ENCODE measurements at places on chromosomes 6 and 20.

- no peak for DNase-seq
Measured at GRCh38 chr6:68572525-68572924, 62.6 kb upstream of the ADGRB3 start.

DNA sequence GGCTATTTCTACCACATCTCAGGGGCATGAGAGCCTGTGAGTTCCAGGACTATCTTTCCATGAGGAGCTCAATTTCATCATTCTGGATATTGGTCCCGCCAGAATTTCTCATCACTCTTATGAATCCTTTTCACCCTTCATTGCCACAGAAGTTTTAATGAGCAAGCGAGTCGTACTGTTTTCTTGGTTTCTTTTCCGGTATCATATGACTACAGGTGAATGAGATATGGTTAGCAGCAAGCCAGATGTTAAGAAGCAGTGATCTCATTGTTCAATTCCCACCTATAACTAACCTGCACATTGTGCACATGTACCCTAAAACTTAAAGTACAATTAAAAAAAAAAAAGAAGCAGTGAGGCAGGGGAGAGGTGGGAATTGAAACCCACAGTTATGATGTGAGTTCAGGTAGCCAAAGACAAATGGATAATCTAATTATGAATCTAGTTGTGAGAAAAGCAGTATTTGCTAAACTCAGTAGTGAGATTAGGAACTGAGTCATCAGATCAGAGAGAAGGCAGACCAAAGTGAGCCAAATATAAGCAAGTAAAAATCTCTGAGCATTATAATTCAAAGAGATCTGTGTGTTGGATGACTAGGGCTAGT lies 78.0 kb upstream of the ELOVL5 start:
- DNase-seq: no peak

- DNase-seq: no peak
Measured at GRCh38 chr6:80553071-80553740, 446.7 kb downstream of the BCKDHB start.

DNA sequence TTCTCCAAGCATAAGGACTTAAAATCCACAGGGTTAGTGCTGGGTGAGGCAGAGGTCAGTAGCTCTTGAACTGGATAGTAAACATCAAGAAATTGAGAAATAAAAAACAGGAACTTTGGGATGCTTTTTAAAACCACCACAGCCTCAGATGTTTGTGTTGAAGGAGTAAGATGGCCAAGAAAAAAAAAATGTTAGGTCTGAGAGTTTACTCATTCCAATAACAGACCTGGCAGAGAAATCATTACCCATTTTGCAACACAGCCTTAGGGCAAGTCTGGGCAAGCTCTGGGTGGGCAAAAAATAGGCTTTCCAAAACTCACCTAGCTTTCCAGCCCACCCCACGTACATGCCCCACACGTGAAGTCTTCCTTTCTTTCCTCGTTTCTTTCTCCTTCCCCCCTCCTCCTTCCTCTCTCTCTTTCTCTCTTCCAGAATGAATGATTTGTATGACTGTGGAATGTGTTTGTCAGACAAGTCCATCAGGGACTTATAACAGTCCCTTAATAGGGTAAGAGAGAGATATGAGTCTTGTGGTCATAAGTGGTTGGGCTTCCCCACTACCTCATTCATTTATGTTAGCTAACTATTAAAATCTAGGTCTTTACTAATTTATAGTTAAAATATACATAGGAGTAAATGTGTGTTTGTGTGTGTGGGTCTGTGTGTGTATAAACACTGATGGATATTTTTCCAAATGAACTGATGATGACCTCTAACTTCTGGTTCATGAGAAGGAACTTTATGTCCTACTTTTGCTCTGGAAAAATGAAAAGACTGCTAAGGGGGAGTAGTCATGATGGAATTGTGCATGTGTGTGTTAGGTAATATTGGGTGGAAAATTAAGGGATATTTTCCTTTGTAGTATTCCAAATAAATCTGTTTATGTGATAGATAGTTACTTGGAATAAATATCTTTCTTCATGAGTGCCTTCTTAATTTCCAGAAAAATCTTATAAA lies 18.0 kb upstream of the DSE start:
- DNase-seq: no peak

DNA sequence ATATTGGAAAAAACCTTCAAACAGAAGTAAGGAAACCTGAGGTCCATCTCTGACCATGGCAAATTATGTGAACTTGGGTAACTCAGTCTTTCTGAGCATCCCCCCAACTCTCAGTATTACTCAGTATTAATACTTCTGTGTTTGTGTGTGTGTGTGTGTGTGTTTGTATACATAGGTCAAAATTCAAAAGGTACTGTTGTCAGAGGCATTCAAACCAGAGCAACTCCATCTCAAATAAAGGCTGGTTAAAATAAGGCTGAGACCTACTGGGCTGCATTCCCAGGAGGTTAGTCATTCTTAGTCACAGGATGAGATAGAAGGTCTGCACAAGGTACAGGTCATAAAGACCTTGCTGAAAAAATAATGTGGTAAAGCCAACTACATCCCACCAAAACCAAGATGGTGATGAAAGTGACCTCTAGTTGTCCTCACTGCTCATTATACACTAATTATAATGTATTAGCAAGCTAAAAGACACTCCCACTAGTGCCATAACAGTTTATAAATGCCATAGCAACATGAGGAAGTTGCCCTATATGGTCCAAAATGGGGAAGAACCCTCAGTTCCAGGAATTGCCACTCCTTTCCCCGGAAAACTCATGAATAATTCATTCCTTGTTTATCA lies 33.3 kb upstream of the SLC22A16 start:
- no peak for DNase-seq

- DNase-seq: no peak
Measured at GRCh38 chr6:8375916-8376315, 59.4 kb downstream of the SLC35B3 start.

- DNase-seq: no peak
Measured at GRCh38 chr20:56440346-56441007, 27.9 kb upstream of the RTF2 start.

GRCh38 chr6:169051371-169051770 lies 202.3 kb downstream of the THBS2 start:
- DNase-seq: no peak

DNA sequence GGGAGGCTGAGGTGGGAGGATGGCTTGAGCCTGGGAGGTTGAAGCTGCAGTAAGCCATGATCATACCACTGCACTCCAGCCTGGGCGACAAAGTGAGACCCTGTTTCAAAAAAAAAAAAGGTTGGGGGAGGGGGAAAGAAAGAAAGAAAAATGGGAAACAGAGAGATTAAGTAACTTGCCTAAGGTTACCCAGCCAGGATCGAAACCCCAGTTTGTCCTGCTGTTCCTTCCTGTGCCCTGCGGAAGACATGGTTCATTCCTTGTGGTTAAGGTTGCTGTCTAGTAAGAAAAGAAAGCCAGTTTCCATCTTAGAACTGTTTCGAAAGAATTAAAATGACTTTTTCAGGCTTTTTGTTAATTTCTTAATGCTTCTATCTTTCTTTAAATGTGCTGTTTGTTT lies 29.8 kb downstream of the C6orf89 start:
- no peak for DNase-seq

GRCh38 chr6:8080362-8081151 lies 16.4 kb upstream of the BLOC1S5 start:
- no peak for DNase-seq

DNA sequence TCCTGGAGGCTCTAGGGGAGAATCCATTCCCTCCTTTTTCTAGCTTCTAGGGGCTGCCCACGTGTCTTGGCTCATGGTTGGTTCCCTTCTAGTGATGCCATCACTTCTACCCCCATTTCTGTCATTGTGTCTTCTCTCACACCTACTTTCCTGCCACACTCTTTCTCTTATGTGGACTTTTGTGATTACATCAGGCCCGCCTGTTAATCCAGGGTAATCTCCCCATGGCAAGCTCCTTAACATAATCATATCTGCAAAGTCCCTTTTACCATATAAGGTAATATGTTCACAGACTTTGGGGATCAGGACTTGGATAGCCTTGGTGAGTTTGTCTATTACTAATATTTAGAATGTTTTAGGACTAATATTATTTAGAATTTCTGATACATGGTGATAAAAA lies 111.9 kb downstream of the DNAH8 start:
- DNase-seq: no peak

GRCh38 chr6:101747716-101748115 lies 354.2 kb downstream of the GRIK2 start:
- no peak for DNase-seq

- DNase-seq: no peak
Measured at GRCh38 chr20:43901296-43901695, 13.4 kb upstream of the TOX2 start.

GRCh38 chr6:31736021-31736767 lies at the start of gene CLIC1:
Gene CLIC1, minus strand, starts transcription at chr6:31736530. Its CDS starts 230 bp downstream, at chr6:31736300.
- DNase-seq: peak; percentile 71

DNA sequence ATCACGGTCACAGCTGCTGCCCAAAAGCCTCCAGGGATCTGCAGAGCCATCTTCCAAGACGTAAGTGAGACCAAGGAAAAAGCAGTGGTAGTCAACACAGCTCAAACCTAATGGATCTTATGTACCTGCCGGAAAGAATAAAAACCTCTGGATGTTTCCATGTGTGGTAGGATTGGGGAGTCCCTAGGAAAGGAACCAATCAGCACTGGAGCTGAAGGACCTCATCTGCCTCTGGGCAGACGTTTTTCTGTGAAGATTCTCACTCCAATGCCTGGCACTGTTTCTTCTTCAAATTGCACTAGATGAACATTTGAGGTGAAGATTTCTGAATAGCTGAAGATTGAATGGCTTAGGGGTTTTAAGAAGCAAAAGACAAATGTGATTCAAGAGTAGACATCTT lies at the start of gene HLA-DQB2:
Gene HLA-DQB2 (minus strand): TSS at position 112 of the 400 bp plus-strand sequence. CDS start 62 bp downstream, at position 50.
- DNase-seq: no peak

DNA sequence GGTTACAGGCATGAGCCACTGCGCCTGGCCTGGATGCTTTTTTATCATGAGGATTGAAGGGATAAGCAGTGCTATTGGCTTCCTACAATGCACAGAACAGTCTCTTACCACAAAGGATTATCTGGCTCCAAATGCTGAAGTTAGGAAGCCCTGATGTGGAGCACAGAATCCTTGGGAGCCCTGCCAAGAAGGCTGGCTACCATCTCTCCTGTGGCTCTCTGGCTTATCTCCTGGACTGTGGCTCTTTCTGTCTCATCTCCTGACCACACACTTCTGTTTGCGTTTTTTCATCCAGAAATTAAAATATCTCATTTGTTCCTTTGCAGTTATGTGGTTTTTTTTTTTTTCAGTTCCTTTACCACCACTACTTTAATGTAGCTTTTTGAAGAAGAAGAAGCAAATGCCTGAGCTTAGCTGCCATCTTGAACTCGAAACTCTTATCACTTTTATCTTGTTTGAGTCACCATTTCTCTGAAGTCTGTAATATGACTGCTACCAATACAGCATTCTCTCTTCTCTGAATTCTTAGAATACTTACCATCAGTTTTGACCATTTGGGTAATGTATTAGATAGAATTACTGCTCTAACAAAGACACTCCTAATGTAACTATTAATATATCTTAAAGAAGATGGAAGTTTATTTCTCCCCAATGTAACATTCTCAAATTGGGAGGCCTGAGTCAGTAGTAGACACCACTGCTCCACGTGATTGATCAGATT lies 1044.7 kb downstream of the KIF16B start:
- no peak for DNase-seq

GRCh38 chr6:166308033-166308768 lies at the start of gene PRR18:
Gene PRR18, minus strand, starts transcription at chr6:166308392. Its CDS starts 250 bp downstream, at chr6:166308142.
- no peak for DNase-seq

GRCh38 chr20:2759143-2759542 lies 41.3 kb downstream of the CPXM1 start:
- DNase-seq: no peak

- DNase-seq: no peak
Measured at GRCh38 chr20:63290677-63291472, 2.1 kb upstream of the COL20A1 start.

DNA sequence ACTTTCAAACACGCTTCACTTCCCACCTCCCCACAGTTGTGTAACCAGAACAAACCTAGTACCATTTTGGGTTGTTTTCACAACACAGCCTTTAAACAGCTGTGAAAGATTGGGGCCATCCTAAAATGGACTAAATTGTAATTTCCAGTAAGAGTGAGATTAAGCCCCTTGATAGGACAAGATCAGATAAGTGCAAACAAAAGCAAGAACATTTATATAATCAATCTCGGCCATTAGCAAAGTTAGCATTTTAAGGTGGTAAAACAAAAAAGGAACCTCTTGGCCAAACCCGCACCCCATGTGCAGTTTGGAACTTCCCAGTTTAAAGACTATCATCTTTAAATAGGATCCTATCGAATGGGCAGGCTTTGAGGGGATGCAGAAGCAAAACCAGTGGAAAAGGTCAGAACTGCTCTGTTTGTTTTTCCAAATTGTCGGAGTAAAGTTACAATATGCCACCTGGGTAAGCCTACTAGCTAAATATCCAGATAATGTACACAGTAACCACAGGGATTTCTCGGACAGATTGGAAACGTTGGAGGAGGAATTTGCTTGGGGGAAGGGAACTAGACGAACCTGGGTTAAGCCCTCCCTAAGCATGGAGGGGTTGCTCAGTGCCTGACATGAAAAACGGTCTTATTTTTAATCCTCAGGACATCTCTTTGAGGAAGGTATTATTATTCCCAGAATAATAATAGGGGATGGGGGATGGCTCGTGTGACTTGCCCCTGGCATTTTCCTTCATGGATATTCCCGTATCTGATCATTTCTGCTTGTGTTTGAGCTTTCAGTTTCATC lies 159.8 kb upstream of the SALL4 start:
- no peak for DNase-seq

- DNase-seq: no peak
Measured at GRCh38 chr20:3760655-3761348, 6.8 kb downstream of the ADISSP start.

DNA sequence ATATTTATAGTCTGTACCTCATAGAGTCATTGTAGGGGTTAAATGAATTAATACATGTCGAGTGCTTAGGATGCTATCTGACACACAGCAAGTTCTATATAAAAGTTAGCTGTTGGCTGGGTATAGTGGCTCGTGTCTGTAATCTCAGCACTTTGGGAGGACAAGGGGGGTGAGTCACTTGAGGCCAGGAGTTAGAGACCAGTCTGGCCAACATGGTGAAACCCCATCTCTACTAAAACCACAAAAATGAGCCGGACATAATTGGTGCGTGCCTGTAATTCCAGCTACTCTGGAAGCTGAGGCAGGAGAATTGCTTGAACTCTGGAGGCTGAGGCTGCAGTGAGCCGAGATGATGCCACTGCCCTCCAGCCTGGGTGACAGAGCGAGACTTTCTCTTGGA lies 222.9 kb downstream of the UBE3D start:
- DNase-seq: no peak

GRCh38 chr20:52438326-52438963 lies 246.9 kb upstream of the ZFP64 start:
- DNase-seq: no peak

DNA sequence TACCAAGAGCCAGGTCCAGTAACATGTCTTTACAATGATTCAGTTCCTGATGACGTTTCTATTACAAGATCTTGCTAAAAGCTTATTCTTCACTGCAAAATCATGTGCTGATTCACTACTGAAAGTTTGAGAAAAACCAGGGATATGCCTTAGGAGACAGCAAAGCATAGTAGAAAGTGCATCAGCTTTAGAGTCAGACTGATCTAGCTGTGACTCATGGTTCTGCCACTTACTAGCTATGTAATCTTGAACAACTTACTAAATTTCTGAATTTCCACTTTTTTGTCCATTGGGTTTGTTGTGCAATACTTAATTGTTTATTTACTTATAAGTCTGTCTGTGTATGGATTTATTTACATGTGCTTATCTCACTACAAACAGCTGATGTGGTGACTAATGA lies 198.5 kb upstream of the RSPO3 start:
- DNase-seq: no peak

Measured in left renal cortex interstitium (tissue), 4 donors.